ENCODE measurements at places on chromosomes 4 and X. TPM values are rescaled to one million over a fixed set of nuclear protein-coding genes. Genes with fewer than 3 reads are reported as not detected.

DNA sequence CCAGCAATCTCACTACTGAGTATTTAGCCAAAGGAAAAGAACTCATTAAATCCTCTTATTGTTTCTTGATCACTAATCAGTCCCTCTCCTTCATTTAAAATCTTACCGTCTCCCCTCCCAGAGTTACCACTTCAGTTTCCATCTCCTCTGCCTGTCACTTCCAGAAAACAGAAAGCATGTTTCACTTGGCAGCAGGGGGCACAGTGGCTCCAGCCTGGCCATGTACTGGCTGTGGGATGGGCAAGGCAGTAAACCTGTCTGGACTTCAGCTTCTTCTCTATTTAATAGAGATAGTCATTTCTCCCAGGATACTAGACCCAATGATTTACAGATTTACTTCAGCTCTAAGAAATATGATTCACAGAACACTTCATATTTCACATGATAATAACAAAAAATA, 63.2 kb downstream of the CD40LG start:
- DNase-seq: peak; percentile 27
- H3K36me3 ChIP-seq: no peaks in the 10 kb centered on the region
- H3K4me1 ChIP-seq: peaks cover 6% of the 10 kb centered on the region
- no peak overlapping the region for H3K27ac ChIP-seq

DNA sequence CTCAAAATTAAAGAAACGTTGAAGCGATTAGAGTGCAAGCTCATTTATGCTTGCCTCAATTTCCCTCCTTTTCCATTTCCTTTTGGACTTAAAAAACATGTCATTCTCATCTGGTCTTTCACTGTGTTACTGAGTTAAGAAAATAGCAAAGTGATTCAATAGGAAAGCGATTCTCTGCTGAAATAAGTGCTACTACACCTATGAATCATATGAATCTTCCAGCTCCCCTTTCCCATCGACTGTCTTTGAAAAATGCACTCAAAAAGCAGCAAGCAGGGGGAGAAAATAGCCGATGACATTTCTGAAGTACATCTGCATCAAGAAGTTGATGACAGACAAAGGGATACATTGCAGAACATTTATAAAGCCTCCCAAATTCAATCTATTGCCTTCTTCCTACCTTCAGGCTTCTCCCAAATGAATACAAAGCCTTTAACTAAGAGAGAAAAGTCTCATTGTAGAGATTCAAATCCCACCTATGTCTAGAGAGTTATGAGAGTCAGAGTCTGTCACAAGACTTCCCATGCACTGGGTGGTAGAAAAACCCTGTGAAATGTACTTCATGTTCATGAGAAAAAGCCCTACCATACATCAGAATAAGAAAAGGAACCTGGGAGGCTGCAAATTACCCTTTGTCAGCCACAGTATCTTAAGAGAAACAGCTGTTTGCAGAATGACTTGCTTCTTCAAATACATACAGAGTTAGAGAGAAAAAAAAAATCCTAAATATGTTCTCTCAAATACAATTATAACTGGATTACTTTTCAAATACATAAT, 78.9 kb downstream of the MBNL3 start:
- H3K27me3 ChIP-seq: peaks cover 34% of the 10 kb centered on the region
- H3K4me3 ChIP-seq: peak overlapping the region; percentile 14
- H3K27ac ChIP-seq: no peak overlapping the region
- peaks cover 52% of the 10 kb centered on the region for H3K4me1 ChIP-seq
- H3K36me3 ChIP-seq: no peaks in the 10 kb centered on the region
- DNase-seq: peak; percentile 47

- H3K27ac ChIP-seq: peak overlapping the region; percentile 48
- peaks cover 24% of the 10 kb centered on the region for H3K4me1 ChIP-seq
Measured at GRCh38 chr4:139241086-139241783, 38.8 kb downstream of the MGARP start.

DNA sequence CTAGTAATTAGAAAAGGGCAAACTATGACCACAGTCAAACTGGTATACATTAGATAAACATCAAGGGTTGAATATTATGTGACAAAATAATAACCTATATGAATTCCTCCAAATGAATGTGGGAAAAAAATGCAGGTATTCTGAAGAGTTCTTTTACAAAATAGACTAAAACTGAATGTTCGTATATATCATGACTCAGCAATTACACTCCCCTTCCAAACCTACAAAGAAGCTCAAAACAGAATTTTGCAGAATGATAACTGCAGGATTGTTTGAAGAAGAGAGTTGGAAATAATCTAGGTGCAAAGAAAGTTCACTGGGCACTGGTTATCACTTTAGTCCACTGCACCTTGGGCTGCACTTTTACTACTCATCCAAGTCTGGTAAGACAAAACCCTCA, 134.1 kb downstream of the GABRG1 start:
- no peaks in the 10 kb centered on the region for H3K27me3 ChIP-seq
- H3K4me3 ChIP-seq: no peak overlapping the region
- H3K36me3 ChIP-seq: no peaks in the 10 kb centered on the region

Gene ZCCHC13
- not detected for polyA plus RNA-seq

DNA sequence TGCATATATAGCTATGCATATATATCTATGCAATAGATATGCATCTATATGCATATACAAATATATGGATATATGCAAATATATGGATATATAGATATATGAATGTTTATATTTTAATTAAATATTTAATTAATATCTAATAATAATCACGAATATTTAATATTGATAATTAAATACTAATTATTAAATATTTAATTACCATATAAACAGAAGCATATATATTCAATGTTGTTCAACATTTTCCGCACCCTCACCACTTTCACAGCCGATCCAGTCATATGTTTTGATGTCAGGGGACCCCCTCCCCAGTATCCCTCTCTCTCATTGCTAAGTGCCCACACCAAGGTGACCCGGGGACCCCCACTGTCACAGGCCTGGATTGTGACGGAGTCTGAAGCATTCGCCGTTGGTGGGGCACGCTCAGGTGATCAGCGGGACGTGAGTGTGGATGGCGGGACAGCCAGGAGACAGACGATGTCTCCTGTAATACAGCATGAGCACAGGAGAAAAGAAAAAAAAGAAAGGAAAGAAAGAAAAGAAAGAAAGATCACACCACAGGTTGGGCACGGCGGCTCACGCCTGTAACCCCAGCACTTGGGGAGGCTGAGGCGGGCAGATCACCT, 199.7 kb downstream of the CRLF2 start:
- no peaks in the 10 kb centered on the region for H3K27me3 ChIP-seq
- no peak overlapping the region for H3K27ac ChIP-seq

Gene CNGA1
- 6.2 TPM for polyA plus RNA-seq

- no peaks in the 10 kb centered on the region for H3K27me3 ChIP-seq
- peaks cover 13% of the 10 kb centered on the region for H3K4me1 ChIP-seq
- DNase-seq: peak; percentile 54
- no peak overlapping the region for H3K27ac ChIP-seq
- H3K4me3 ChIP-seq: no peak overlapping the region
- no peaks in the 10 kb centered on the region for H3K36me3 ChIP-seq
Measured at GRCh38 chr4:183950536-183950935, 45.4 kb downstream of the STOX2 start.

Gene SPOCK3
- polyA plus RNA-seq: 4.2 TPM

Gene PABPC1L2B
- 0.27 TPM for polyA plus RNA-seq

Gene MND1
- polyA plus RNA-seq: 63.5 TPM

DNA sequence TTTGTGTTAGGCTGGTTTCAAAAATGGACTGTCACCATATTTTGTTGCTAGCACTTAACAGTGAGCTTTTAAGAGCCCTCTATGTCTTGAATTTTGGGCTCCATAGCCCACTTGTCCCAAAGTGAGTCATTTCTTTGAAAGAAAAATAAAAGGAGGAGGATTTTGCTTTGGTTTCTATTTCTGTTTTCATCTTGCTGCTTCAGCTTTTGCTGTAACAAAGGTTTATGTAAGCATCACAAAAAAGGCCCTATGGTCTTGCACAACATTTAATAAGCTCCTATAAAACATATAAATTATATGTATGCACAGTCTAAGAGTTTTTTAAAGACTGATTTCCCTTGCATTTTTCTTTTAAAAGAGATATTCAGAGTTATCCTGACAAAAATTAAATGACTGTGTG, 105.2 kb downstream of the PHOX2B start:
- peaks cover 11% of the 10 kb centered on the region for H3K27me3 ChIP-seq
- DNase-seq: no peak
- H3K27ac ChIP-seq: no peak overlapping the region
- H3K36me3 ChIP-seq: no peaks in the 10 kb centered on the region

Gene ZNF157
- polyA plus RNA-seq: 0.70 TPM

Gene CPZ
- polyA plus RNA-seq: 29.9 TPM

- no peak overlapping the region for H3K27ac ChIP-seq
- H3K4me1 ChIP-seq: no peaks in the 10 kb centered on the region
- no peaks in the 10 kb centered on the region for H3K36me3 ChIP-seq
- H3K27me3 ChIP-seq: no peaks in the 10 kb centered on the region
Measured at GRCh38 chrX:143306991-143307937, 210.0 kb downstream of the SPANXN3 start.

All from GM23338 (cell line).